ENCODE measurements at places on chromosomes 16 and 17. TPM values are rescaled to one million over a fixed set of nuclear protein-coding genes. Genes with fewer than 3 reads are reported as not detected.

The NKD1 gene
- 43.6 TPM for total RNA-seq

- no peak for DNase-seq
- no peaks in the 10 kb centered on the region for H3K4me1 ChIP-seq
Observed at GRCh38 chr16:73192232-73192894, 144.4 kb upstream of the ZFHX3 start.

GRCh38 chr17:81228834-81229665 lies 6.3 kb upstream of the CEP131 start:
- H3K27ac ChIP-seq: no peak overlapping the region
- H3K4me1 ChIP-seq: no peaks in the 10 kb centered on the region
- DNase-seq: no peak
- no peaks in the 10 kb centered on the region for H3K27me3 ChIP-seq
- no peak overlapping the region for H3K4me3 ChIP-seq
- H3K36me3 ChIP-seq: peaks cover 29% of the 10 kb centered on the region

DNA sequence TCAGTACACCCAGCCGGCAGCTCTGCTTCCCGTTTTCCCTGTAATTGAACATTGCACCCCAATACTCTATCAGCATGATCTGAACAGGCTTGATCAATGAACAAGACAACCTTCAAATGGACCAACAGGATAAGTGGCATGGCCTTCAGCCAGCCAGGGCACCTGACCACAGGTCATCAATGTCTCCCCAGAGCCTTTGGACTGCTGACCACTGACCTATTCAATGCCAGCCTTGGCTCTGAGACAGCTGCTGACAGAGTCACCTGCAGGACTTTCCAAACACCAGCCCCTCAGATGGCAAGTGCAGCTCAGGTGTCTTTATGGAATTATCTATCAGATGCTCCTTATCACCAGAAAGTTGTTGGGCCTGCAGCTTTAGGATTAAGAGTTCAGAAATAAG lies 462.9 kb upstream of the ASIC2 start:
- no peak overlapping the region for H3K4me3 ChIP-seq
- H3K4me1 ChIP-seq: peaks cover 8% of the 10 kb centered on the region
- peaks cover 10% of the 10 kb centered on the region for H3K27me3 ChIP-seq
- DNase-seq: no peak
- H3K27ac ChIP-seq: no peak overlapping the region

- no peak overlapping the region for H3K27ac ChIP-seq
- peaks cover 17% of the 10 kb centered on the region for H3K36me3 ChIP-seq
- H3K4me3 ChIP-seq: no peak overlapping the region
- DNase-seq: no peak
- H3K27me3 ChIP-seq: no peaks in the 10 kb centered on the region
Observed at GRCh38 chr17:1124896-1125787, 54.6 kb downstream of the ABR start.

All from esophagus muscularis mucosa (tissue), 4 donors.